ENCODE measurements at places on chromosomes 16 and 17.

DNA sequence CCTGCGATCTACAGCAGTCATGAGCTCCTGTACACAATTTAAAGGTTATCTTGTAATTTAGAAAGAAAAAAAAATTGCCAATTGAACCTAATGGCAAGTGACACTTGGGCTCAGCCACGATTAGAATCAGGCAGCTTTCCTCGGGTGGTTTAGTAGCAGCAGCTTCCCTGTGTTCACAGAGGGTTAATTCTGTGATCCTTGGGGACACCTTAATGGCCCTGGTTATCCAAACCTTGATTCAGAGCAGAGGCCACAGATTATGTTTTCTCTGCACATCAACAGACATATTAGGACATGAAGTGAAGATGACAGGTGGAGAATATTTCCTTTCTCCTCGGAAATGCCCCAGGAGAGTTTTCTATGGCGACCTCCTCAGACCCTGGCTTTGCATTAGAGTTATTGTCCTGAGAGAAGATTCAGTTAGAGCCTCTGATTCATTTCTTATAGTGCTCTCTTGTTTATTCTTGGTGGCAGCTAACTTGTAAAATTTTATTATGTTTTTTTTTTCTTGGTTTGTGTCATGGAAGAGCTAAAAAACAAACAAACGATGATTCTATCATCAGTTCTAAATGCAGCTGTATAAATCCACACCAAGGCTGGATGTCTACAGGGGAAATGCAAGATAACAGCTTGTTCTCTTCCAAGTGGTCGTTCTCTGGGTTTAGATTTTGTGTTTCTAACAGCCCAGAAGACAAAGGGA is 351.2 kb upstream of the DYNLRB2 start:
- no peak for DNase-seq

GRCh38 chr16:751152-752006 is 9.2 kb upstream of the MSLN start:
- DNase-seq = no peak

DNA sequence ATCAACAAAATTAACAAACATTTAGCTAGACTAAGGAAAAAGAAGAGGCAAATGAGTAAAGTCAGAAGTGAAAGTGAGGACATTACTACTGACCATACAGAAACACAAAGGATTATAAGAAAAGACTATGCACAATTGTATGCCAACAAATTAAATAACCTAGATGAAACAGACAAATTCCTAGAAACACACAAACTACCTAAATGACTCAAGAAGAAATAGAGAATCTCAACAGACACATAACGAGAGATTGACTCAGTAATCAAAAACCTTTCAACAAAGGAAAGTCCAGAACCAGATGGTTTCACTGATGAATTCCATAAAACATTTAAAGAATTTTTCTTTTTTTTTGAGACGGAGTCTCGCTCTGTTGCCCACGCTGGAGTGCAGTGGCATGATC is 35.7 kb upstream of the MYLK3 start:
- DNase-seq = no peak

GRCh38 chr16:66471264-66471663 is 44.2 kb downstream of the BEAN1 start:
- no peak for DNase-seq

- DNase-seq = no peak
These were observed 40.6 kb upstream of the PITPNM3 start for GRCh38 chr17:6596941-6597340.

All from NCI-H524 (cell line).